ENCODE measurements at places on chromosomes 1 and 21.

DNA sequence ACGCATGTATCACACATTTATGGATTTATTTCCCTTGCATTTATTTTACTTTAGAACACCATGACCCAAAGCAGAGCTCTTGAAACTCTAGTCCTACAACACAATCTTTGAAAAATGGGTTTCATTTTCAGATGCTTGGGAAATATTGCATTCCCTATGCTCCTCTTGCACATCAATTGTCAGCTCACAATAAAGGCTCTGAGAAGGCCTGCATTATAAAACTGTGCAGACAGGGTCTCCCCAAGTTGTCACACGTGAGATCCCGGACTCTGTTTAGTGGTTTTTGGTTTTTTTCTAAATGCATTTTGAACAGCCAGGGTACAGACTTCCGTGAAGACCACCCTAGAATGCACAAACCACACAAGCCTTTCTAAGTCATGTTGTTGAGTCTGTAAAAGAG is 9.9 kb upstream of the B3GALT5 start:
- no peak for DNase-seq

DNA sequence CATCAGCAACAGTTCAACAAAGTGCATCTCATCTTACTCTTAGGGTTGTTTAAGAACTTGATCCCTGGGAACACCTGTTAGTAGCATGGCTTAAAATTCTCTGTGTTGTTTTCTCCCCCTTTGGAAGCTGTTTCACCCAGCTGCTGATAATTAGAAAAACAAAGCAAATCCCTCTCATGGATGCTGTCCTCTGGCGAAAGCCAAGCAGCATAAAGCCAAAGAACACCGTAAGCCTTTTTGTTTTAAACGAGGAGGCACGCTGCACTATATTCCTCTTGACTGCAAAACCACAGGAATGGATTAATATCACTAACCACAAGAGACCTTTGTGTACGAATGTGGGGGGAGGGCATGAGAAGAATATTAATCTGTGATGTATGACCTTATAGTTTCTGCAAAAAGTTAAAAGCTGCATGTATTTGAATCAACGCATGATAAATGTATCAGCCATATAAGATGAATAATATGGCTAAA is 923.2 kb downstream of the LTN1 start:
- DNase-seq = no peak

GRCh38 chr1:212951126-212951946 is 995 bp downstream of the VASH2 start:
- DNase-seq = no peak

DNA sequence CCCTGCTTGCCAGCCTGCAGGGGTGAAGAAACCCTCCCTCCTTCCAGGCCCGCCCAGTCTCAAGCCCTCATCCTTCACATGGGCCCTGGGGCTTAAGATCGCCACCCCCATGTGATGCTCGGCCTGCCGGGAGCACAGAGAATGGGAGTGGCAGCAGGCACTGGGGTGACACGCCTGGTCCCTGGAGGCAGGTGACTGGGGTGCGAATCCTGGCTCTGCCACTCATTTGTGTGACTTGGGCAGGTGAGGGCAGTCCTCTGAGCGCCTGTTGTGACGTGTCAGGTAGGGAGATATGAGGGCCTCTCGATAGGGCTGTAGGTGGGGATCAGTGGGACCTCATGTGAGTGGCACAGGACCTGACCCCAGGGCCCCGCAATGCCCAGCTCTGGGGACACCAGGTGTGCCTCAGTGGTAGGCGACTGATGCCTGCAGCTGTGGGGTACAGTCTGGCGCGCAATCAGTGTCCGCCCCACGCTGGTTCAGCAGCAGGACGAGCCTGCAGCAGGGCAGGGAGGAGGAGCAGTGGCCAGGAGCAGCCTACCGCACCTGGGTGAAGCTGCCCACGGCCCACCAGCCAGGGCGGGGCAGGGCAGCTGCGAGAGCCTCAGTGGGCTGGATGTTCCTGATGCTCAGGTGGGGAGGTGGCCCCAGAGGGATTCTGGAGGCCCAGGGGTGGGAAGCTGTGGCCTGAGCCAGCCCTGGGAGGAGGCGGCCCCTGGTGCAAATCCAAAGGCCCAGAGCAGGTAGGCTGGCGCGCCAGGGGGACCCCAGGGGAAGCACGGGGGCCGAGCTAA is 6.2 kb downstream of the SH2D5 start:
- DNase-seq = no peak

DNA sequence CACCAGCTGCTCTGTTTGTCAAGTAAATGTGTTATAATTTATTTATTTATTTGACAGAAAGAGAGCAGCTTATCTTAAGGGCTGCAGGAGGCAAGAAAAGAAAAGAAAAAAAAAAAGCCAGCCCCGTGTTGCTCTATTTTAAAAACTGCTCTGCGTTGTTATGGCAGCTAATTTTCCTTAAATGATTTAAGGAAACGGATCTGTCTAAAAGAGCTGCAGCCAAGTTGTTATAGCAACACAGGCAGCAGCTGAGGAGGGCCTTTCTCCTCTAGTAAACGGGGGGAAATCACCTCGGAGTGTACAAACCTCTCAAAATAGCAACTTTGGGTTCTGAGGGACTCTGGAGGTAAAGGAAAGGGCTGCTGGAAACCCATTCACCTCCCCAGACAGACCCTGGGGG is 149.2 kb downstream of the BEND5 start:
- DNase-seq = no peak

DNA sequence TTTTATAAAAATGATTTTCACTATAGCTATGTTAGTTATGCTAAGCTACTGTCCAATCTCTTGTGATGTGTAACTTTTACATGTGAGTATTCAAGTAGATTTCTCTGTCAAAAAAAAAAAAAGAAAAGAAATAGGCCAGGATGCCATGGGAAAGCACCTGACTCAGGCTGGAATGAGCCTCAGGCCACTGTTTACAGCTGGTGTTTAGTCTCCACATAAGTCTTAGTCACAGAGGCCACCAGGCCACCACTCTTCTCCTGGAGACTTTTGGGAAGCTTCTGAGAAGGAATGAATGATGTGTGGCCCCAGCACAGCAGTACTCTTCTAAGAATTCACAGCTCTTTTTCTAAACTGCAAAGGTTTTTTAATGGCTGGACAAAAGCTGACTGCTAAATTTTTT is 48.9 kb downstream of the CHML start:
- no peak for DNase-seq

DNA sequence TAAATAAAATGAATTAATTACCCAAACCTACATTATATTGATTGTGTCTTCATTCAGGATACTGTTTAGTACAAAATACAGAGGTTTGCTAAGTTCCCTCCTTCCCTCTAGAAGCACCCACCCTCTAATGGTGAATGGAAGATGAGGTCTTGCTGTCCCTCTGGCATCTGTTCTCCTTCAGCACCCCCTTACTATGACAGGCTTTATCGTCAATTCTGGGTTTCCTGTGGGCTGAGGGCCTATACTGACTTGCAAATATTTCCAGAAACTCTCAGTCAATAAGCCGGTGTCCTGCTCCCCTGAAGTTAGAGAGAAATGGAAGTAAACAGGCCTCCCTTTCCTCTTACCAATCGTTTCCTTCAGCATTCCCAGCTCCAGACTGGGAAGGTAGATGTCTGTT is 13.2 kb downstream of the LAX1 start:
- DNase-seq = no peak

- no peak for DNase-seq
These were observed 68.8 kb downstream of the KDM1A start for GRCh38 chr1:23088027-23088426.

GRCh38 chr1:40825435-40825788 is 36.8 kb downstream of the CITED4 start:
- no peak for DNase-seq

GRCh38 chr1:31523769-31524168 is 52.5 kb upstream of the TINAGL1 start:
- no peak for DNase-seq

- DNase-seq = peak; percentile 29
These were observed 1.7 kb upstream of the GRIK3 start for GRCh38 chr1:37035796-37036666.

DNA sequence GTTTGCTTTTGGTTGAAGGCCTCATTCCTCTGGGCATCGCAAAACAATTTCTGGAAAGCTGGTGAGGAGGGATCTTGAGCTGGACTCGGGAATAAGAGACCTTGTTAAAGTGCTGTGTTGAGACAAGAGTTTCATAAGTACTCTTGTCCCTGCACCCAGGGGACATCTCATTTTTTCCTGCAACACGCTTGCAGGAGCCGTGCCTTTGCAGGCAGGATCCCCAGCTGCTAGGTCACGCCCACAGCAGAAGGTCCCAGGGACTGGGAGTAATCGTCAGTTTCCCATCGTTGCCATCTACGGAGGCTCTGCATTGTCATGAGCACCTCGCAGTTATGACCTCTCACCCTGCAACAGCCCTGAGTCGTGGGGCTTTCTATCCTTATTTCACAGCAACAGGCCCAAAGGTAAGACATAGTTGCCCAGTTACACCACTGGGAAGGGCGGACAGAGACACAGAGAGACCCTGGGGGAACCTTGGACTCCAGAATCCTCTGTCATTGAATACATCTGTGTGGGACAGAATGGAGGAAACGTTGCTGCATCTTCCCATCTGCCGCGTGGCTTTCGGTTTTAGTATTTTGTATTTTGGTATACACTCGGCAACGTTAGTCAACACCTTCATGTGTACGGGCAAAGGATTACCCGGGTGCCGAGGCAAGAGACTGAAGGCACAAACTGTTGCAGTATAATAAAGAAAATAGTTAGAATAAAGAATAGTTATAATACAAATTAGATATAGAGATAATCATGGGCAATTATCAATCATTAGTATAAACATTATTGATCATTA is 60.4 kb upstream of the DMRTB1 start:
- no peak for DNase-seq

DNA sequence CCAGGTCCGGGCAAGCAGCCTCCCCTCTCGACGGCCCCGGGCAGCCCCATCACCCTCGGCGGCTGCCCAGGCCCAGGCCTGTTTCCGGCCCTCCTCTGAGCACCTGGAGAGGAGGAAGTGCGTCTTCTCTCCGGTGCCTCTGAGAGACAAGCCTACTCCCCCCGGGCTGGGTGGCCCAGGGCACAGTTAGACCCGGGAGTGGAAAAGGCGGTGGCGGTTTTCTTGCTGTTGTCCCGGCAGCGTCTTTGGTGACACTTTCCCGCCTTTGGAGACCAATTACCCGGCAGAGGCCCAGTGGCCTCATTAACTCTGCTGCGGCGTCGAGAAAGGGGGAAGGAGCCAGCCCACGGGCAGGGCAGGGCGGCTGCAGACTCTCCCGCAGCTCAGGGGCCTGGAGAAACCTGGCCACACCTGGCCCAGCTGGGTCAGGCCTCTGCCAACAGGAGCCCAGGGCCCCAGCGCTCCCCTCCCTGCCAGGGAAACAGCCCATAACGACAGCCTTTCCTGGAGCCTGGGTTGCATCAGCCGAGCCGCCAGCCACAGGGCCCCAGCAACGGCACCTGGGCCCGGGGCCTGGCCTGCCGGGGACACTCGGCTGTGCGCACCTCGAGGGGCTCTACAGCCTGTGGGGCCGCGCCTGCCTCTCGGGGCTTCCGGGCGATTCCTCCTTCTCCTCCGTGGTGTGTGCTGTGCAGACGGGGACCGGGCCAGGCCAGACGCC is 28.4 kb upstream of the C1orf159 start:
- DNase-seq = peak; percentile 81

- DNase-seq = no peak
These were observed 27.9 kb upstream of the NTPCR start for GRCh38 chr1:232922485-232922884.

DNA sequence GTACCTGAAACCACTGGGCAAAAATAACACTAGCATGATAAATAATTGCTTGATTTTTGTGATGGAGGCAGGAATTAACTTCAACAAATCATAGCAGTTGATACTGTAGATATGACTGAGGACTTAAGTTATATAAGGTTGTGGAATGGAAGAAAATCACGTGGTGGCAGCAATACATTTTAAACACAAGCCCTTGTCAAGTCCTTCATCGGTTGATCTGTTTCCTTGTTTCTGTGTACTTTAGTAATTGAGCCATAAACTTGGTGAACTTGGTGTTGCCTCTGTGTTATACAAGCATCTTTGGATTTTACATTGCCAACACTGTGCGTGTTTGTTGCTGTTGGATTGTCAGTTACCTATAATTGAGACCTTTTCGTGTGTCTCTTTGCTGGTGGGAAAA is 114.4 kb downstream of the CAMTA1 start:
- no peak for DNase-seq

GRCh38 chr1:3283849-3284248 is 170.6 kb upstream of the ARHGEF16 start:
- DNase-seq = peak; percentile 24

DNA sequence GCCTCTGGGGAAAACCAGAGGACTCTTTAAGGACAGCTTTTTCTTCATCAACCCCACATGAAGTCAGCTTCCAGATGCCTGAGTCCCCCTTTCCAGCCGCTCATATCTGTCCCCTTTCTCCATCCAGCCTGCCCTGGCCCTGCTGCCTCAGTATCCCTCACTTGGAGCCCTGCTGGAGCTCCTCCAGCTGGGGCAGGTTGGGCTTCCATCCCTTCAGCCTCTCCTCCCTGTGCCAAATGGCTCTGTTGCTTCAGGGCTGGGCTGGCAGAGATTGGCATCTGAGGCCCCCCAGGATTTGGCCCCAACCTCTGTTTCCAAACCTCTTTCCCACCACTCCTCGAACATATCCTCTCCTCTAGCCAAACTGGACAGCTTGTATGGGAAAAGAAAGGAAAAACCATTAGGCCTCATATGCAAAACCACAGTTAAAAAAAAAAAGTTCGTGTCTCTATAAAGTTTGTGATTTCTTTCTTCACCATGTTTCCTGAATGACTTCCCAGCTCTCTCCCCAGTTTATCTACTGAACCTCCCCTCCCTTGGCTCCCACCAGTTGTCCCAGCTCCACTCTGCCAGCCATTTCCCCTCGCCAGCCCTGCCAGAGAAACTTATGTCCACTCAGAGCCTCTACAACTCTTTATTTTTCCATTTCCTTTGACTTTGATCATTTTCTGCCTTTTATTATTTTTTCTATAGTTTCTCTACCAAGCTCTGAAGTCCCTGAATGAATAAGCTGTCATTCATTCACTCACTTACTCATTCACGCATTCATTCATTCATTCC is 217.9 kb downstream of the FOXD2 start:
- no peak for DNase-seq
